Suprapubic skin (tissue), 4 donors: ENCODE measurements at places on chromosomes 7 and 10. TPM values are rescaled to one million over a fixed set of nuclear protein-coding genes. Genes with fewer than 3 reads are reported as not detected.

The AKR1B15 gene
- not detected for total RNA-seq

GRCh38 chr7:480531-481218 lies 39.0 kb downstream of the PDGFA start:
- no peak overlapping the region for H3K4me3 ChIP-seq
- peaks cover 7% of the 10 kb centered on the region for H3K4me1 ChIP-seq
- peaks cover 35% of the 10 kb centered on the region for H3K27me3 ChIP-seq
- H3K27ac ChIP-seq = no peak overlapping the region
- no peaks in the 10 kb centered on the region for H3K36me3 ChIP-seq

The AKR1C8 gene
- total RNA-seq = not detected

- DNase-seq = no peak
- no peak overlapping the region for H3K4me3 ChIP-seq
- H3K36me3 ChIP-seq = no peaks in the 10 kb centered on the region
- no peak overlapping the region for H3K27ac ChIP-seq
- H3K4me1 ChIP-seq = peaks cover 22% of the 10 kb centered on the region
Observed at GRCh38 chr7:30757342-30757692, 5.4 kb downstream of the INMT start.

DNA sequence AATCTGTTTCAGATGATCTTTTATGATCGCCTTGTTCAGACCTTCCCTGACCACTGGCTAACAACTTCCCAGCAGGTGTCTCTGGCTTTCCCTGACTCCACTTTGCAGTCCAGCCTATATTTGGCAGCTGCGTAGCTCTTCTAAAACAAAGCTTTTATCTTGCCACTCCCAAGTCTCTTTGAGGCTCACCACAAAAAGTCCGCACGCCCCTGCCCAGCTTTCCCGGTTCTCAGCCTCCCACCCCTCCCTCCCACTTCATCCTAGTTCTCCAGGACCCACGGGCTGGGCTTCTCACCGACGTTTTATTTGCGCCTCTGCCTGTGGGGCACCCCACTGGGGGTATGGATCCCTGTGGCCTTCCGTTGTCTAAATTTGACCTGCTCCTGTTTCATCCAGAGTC lies 58.9 kb upstream of the USP6NL start:
- peaks cover 9% of the 10 kb centered on the region for H3K4me1 ChIP-seq
- no peaks in the 10 kb centered on the region for H3K36me3 ChIP-seq
- no peaks in the 10 kb centered on the region for H3K27me3 ChIP-seq
- no peak overlapping the region for H3K4me3 ChIP-seq
- no peak for DNase-seq
- no peak overlapping the region for H3K27ac ChIP-seq

GRCh38 chr7:121985476-121986030 lies 112.6 kb downstream of the PTPRZ1 start:
- no peak overlapping the region for H3K27ac ChIP-seq
- no peaks in the 10 kb centered on the region for H3K27me3 ChIP-seq
- no peak for DNase-seq

The ZSCAN25 gene
- total RNA-seq = 20.6 TPM

DNA sequence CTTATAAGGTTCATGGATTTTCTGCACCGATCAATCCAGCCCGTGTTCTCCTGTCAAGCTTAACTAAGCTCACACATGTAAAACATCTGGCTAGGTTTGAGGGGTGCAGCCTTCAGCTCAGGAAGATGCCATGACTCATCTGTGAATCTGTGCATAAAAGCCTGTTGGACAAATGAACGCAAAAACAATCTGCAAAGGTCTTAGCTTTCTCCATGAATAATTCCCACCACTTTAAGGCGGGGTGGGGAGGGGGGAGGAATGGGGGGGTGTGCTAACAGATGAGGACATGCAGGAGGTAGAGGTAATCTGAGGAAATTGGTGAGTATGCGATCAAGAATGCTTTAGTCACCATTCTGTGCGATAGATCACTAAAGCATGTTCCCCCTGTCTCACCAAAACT lies 4.8 kb downstream of the DOCK4 start:
- no peaks in the 10 kb centered on the region for H3K27me3 ChIP-seq
- DNase-seq = no peak
- peaks cover 18% of the 10 kb centered on the region for H3K4me1 ChIP-seq
- no peaks in the 10 kb centered on the region for H3K36me3 ChIP-seq
- no peak overlapping the region for H3K27ac ChIP-seq

The UTF1 gene
- not detected for total RNA-seq

- H3K4me3 ChIP-seq = peak overlapping the region; percentile 31
- H3K4me1 ChIP-seq = peaks cover 60% of the 10 kb centered on the region
- DNase-seq = no peak
- no peaks in the 10 kb centered on the region for H3K27me3 ChIP-seq
- peak overlapping the region; percentile 69 for H3K27ac ChIP-seq
Observed at GRCh38 chr7:99379043-99379577, 4.6 kb downstream of the ARPC1B start.

DNA sequence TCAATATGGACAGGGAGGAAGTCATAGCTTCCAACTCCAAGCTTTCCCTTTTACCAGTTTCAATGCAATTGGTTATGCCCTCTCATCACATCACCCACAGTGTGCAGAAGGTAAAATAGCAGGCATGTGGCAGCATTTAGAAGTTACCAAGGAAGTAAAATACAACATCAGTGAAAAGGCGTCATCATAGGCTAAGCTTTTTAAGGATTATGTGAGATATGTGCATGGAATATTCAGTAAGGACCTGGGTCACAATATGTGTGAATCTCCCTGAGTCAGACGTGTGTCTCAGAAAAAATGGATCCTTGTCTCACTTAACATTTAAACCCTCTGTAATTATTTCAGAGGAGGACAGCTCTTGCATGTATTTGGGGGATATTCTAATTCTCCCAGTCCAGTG lies 522.8 kb upstream of the POM121L12 start:
- no peaks in the 10 kb centered on the region for H3K27me3 ChIP-seq
- no peak overlapping the region for H3K27ac ChIP-seq
- DNase-seq = no peak
- no peak overlapping the region for H3K4me3 ChIP-seq
- no peaks in the 10 kb centered on the region for H3K4me1 ChIP-seq

- peak overlapping the region; percentile 22 for H3K4me3 ChIP-seq
- H3K27me3 ChIP-seq = peaks cover 5% of the 10 kb centered on the region
- H3K27ac ChIP-seq = peak overlapping the region; percentile 67
Observed at GRCh38 chr10:121592155-121592890, 5.9 kb downstream of the FGFR2 start.

DNA sequence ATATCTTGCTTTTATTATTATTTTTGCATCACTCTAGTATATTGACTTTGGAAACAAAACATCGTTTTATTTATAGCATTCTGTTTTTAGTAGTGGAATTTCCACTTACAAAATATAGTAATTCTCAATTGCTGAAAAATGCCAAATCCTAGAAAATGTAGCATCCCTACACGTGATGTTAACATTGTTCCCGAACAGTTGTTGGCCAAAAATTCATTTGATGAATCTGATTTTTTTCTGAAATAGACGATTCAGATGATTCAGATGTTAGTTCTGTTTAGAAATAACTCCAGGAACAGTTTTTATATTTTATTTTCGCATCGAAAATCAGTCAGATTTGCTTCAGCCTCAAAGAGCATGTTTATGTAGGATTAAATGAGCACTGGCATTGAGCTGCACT lies 122.4 kb downstream of the GFRA1 start:
- DNase-seq = no peak
- H3K36me3 ChIP-seq = no peaks in the 10 kb centered on the region
- H3K27me3 ChIP-seq = no peaks in the 10 kb centered on the region
- no peaks in the 10 kb centered on the region for H3K4me1 ChIP-seq
- no peak overlapping the region for H3K27ac ChIP-seq

The PRLHR gene
- not detected for total RNA-seq

DNA sequence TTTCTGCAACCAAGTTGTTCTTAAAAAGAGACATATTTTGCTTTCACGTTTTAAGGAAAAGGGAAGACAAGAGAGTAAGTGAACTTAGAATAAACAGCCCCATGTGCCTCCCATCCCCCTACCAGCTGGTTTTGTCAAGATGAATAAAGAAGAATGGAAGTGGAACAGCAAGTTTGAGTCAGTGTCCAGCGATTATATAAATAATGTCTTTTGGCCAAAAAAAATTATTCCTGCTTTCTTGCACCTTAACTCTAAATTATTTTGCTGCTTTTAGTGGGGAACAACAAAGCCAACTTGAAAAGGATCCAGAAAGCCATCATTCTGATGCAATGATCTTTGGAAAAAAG lies 82.4 kb upstream of the TRIL start:
- no peak for DNase-seq
- H3K4me3 ChIP-seq = no peak overlapping the region
- H3K4me1 ChIP-seq = peaks cover 8% of the 10 kb centered on the region

- no peak overlapping the region for H3K4me3 ChIP-seq
- no peaks in the 10 kb centered on the region for H3K36me3 ChIP-seq
- H3K27me3 ChIP-seq = no peaks in the 10 kb centered on the region
- H3K27ac ChIP-seq = no peak overlapping the region
Observed at GRCh38 chr7:153258686-153259085, 499.1 kb downstream of the ACTR3B start.

The ZDHHC4 gene
- total RNA-seq = 37.3 TPM

DNA sequence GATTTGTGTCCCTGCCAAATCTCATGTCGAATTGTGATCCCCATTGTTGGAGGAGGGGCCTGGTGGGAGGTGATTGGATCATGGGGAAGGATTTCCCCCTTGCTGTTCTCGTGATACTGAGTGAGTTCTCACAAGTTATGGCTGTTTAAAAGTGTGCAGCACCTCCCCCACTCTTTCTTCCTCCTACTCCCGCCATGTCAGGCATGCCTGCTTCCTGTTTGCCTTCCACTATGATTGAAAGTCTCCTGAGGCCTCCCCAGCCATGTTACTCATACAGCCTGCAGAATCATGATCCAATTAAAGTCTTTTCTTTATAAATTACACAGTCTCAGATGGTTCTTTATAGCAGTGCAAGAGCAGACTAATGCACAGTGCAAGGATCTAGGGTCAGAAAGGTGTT lies 75.4 kb downstream of the CALD1 start:
- H3K4me3 ChIP-seq = no peak overlapping the region
- peak overlapping the region; percentile 8 for H3K27ac ChIP-seq
- DNase-seq = no peak
- peaks cover 34% of the 10 kb centered on the region for H3K4me1 ChIP-seq
- H3K27me3 ChIP-seq = no peaks in the 10 kb centered on the region

The NPFFR1 gene
- total RNA-seq = 0.53 TPM

The LIPN gene
- 42.8 TPM for total RNA-seq

DNA sequence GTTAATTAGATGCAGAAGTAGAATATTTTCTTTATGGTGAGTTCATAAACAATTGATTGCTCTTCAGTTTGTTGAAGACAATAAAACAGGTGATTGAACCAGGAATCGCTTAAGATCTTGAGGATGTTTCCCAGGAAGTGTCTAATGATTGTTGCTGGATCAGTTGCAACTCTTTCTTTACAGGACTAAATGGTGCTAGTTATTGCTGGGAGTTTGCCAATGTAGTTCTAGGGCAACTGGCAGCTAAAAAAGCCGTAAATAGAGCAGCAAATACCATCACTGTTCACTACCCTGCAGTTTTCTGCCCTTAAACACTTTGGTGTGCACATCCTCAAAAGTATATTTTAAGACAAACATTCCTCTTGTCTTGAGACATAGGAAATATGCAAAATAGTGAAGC lies 119.2 kb upstream of the ANK3 start:
- peaks cover 5% of the 10 kb centered on the region for H3K4me1 ChIP-seq
- no peaks in the 10 kb centered on the region for H3K36me3 ChIP-seq
- H3K4me3 ChIP-seq = no peak overlapping the region
- no peaks in the 10 kb centered on the region for H3K27me3 ChIP-seq
- H3K27ac ChIP-seq = no peak overlapping the region
- DNase-seq = no peak

GRCh38 chr7:102456327-102456726 lies 8.3 kb downstream of the ALKBH4 start:
- H3K4me3 ChIP-seq = no peak overlapping the region
- peaks cover 44% of the 10 kb centered on the region for H3K36me3 ChIP-seq
- H3K27ac ChIP-seq = no peak overlapping the region
- no peaks in the 10 kb centered on the region for H3K27me3 ChIP-seq

The ZNF800 gene
- total RNA-seq = 50.4 TPM

The COL13A1 gene
- total RNA-seq = 0.42 TPM

- H3K27ac ChIP-seq = no peak overlapping the region
- H3K4me3 ChIP-seq = no peak overlapping the region
- DNase-seq = no peak
- H3K27me3 ChIP-seq = no peaks in the 10 kb centered on the region
Observed at GRCh38 chr7:80146545-80147182, 12.0 kb downstream of the GNAI1 start.

- H3K4me1 ChIP-seq = no peaks in the 10 kb centered on the region
- no peak overlapping the region for H3K4me3 ChIP-seq
- peaks cover 3% of the 10 kb centered on the region for H3K27me3 ChIP-seq
- no peak for DNase-seq
- H3K27ac ChIP-seq = no peak overlapping the region
Observed at GRCh38 chr7:31487071-31487470, 26.8 kb upstream of the ITPRID1 start.

GRCh38 chr10:24784923-24785322 lies 61.2 kb upstream of the ARHGAP21 start:
- no peak overlapping the region for H3K27ac ChIP-seq
- no peak for DNase-seq
- H3K27me3 ChIP-seq = no peaks in the 10 kb centered on the region
- no peak overlapping the region for H3K4me3 ChIP-seq
- no peaks in the 10 kb centered on the region for H3K36me3 ChIP-seq
- H3K4me1 ChIP-seq = no peaks in the 10 kb centered on the region

DNA sequence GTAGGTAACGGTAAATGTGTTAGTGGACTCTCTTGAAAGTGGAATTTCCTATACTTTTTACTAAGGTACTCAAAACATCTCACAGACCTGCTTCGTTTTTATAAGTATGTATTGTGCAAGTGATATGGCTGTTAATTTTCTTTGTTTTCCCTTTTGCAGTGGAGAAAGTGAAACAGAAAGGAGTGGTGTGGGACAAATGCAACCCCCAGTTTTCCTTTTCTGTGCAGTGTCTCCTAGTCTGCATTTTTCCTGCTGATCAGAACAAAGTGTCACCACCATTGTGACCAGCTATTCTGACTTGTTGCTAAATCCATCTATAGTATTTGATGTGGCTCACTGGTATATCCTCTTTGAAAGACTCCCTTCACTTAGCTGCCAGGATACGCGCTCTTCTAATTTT lies 410.0 kb downstream of the EXOC4 start:
- no peaks in the 10 kb centered on the region for H3K4me1 ChIP-seq
- H3K4me3 ChIP-seq = no peak overlapping the region
- H3K27ac ChIP-seq = no peak overlapping the region
- peaks cover 8% of the 10 kb centered on the region for H3K36me3 ChIP-seq
- no peak for DNase-seq
- no peaks in the 10 kb centered on the region for H3K27me3 ChIP-seq

The PDGFA gene
- 16.2 TPM for total RNA-seq

DNA sequence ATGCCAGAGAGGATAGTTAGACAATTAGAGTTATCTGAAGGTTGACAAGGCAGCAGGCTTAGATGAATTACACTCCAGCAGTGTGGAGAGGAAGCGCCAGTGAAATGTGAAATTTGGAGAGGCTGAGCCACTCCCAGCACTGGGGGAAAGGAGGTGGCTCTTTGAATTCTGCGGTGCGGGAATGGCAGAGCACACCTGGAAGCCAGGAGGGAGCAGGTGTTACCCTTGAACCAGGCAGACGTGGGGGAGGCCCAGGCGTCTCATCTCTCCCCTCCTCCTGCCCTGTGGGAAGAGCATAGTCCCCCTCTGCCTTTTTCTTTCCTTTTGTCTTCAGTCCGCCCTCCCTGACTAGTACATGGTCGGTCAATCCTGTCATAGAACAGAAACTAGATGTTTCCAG lies 203.1 kb downstream of the DPP6 start:
- no peaks in the 10 kb centered on the region for H3K4me1 ChIP-seq
- no peak for DNase-seq
- H3K4me3 ChIP-seq = no peak overlapping the region
- no peaks in the 10 kb centered on the region for H3K27me3 ChIP-seq
